ENCODE measurements at places on chromosomes 3 and 15.

DNA sequence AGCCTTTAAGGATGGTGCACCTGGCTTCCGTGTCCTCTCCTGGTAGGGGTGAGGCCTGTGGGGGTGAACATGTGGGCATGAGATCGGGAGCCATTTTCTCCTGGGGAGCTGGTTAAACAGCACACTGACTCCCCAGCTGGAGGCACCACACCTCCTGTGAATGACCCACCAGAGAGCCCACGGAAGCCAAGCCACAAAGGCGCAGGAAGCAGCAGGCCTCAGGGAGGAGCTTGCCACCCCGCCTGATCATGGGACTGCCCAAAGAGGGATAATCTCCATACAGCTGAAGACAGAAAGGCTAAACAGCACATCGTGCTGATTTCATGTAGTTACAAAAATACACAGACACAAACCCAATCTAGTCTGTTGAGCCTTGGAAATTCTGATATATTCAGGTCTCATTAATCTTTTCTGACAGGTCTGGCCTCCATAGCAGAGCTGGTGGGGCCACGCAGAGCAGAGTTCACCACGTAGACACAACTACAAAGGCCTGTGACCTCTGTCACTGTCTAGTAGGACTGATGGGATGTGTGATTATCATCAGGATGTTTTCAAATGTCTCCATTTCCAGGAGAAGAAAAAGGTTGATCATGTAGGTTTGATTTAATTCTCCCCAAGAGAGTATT, 75.2 kb downstream of the DUT start:
- DNase-seq: no peak

DNA sequence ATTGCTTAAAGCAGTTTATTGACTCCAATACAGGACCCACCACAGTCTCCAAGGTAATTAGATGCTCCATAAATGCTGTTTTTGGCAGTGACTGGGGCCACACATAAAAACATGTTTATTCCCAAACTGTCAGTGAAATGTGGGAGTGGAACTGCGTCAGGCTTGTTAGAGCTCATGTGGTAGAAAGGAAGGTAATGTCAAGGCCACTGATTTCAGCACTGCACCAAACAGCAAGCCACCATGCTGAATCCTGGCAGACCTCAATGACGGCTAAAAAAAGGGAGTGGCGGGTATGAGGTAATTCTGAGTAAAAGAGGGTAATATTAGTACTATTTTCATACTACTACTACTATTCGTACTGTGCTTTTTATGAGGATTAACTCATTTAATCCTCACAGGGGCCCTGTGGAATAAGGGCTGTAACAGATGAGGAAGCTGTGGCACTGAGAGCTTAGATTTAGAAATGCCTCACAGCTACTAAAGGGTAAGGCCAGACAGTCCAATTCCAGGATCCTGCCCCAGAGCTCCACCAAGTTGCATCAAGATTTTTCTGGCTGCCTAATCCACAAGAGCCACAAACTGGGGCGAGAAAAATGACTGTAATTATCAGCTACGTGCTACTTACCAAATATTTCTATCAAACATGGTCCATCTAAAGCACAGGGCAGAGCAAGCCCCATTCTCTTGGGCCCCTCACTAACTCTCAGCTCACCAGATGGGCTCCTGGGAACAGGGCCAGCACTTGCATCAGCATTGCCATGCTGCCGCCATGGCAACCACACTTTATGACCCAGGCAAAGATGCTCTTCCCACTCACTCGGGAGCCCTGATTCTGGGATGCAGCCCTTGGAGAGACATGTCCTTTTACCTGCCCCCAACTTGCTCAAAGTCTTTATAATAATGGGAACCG, 83.6 kb upstream of the SPATA12 start:
- no peak for DNase-seq

- DNase-seq: no peak
These were observed 1.6 kb upstream of the CALML4 start for GRCh38 chr15:68206711-68207151.

- DNase-seq: no peak
These were observed 310.2 kb downstream of the SLC9A9 start for GRCh38 chr3:143538061-143538460.

GRCh38 chr15:52104532-52105004, 8.0 kb downstream of the BCL2L10 start:
- DNase-seq: no peak

DNA sequence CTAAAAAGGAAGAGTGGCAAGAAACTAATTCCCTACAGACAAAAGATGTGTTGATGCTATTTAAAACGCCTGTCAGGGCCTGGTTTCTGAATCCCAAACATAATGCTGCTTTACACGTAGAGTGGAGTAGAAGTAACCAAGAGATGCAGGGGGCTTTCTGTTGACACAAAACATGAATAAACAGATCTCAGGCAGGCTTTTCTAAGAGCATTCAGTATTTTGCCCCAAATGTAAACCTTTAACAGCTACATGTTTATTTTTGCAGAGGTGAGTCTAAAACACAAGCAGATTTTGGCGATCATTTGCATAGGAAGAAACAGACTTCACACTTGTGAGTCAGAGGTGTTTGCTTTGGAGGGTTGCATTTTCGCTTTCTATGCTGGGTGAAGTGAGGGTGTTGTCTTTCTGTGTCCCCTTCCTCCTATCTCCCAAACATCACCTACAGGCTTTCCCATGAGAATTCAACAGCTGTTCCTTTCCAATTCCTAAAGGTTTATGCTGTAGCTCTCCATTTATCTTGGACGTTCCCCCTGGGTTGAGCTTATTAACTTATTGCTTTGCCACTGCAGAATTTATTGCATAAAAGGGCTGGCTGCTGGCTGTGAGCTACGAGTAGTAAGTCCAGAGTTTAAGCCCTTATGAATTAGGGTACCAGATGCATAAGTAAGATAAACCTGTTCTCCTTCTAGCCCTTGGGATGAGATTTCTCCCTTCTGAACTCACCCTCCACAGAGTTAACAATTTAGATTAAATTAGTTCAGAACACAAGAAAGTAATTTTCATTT, 156.7 kb downstream of the DIPK2A start:
- no peak for DNase-seq

DNA sequence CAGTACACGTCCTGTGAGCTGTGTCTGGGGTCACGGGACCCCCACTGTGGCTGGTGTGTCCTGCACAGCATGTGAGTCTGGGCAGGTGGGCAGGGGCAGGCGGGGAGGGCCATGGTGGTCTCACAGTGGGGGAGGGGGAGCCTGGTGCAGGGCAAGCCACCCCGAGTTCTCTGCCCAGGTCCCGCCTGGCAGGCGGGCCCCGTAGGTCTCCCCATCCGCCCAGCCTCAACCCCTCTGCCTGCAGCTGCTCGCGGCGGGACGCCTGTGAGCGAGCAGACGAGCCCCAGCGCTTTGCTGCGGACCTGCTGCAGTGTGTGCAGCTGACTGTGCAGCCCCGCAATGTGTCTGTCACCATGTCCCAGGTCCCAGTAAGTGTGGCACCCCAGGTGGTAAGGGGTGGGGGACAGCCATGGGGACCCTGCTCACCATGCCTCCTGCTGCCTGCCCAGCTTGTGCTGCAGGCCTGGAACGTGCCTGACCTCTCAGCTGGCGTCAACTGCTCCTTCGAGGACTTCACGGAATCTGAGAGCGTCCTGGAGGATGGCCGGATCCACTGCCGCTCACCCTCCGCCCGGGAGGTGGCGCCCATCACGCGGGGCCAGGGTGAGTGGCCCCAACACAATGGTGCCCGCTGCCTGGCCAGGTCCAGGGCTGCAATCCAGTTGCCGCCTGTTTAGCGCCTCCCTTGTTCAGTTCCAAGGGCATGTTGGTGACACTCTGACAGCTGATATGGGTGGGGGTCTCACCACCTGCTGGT, 21.9 kb downstream of the PLXNA1 start:
- DNase-seq: no peak

DNA sequence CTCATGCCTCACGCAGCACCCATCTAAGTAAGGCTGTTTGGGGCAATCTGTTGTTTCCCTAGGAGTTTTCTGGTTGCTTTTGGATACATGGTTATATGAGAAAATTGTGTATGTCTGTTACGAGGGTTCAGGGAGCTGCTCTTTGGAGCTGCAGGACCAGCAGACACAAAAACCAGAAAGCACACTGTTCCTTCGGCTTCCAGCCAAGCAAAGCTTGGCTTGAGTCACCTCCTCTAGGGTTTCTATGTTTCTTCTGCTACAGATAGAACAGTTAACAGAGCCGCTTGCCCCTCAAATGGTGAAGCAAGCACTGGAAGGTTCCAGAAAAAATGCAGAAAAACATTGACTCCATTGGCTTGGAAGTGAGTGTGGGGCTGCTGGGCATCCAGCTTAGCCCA, 49.2 kb upstream of the CTDSPL start:
- no peak for DNase-seq

GRCh38 chr15:74594455-74594854, 21.2 kb upstream of the CLK3 start:
- no peak for DNase-seq

DNA sequence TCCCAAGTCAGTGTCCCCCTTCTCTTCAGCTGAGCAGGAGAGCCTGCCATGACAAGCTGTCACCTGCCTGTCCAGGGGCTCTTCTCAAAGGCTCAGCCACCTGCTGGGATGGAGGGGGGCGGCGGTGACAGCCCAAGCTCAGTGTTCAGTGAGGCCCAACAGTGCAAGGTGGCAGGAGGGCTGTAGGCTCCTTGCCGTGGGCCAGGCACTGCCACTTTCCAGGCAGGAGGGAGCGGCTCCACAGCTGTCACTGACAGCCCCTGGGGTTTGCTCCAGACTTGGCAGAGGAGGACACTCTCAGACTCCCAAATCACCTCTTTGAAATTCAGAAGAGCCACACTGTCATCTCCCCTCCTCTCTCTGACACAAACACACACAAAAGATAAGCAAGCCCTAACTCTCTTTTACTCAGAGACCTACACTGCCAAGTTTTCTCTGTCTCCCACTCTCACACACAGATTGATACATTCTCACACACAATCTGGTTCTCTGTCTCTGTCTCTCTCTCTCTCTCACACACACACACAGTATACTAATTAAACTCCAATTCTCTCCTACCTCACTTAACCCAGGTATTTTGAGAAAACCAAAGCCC, 443.3 kb downstream of the EPHB1 start:
- no peak for DNase-seq

DNA sequence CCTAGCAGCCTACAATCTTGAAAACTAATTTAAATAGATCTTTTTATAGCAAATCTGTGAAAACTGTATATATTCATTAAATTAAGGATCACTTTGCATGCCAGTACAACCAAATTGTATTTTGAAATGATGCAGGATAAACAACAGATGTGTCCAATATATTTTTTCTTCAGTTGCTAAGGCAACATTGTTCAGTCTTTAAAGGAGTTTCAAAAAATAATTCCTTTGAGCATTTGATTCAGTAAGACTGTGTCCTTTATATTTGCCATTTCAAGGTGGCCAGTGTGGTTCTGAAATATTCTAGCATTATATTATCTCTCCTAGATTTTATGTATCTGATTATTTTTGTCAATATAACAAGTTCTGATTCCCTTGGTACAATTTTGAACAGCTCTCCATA, 254.7 kb downstream of the PLOD2 start:
- DNase-seq: no peak

- DNase-seq: no peak
These were observed 862.6 kb downstream of the AGBL1 start for GRCh38 chr15:86942285-86942684.

- no peak for DNase-seq
These were observed 97.9 kb downstream of the APBA2 start for GRCh38 chr15:28983432-28984311.

- no peak for DNase-seq
These were observed 711.3 kb downstream of the ROBO1 start for GRCh38 chr3:79056498-79056897.

GRCh38 chr3:59607656-59608055, 557.8 kb upstream of the CFAP20DC start:
- no peak for DNase-seq

- no peak for DNase-seq
These were observed 60.5 kb downstream of the MYRIP start for GRCh38 chr3:39869890-39870289.

- no peak for DNase-seq
These were observed 37.6 kb upstream of the DUSP7 start for GRCh38 chr3:52093756-52094545.

- DNase-seq: no peak
These were observed 1120.1 kb downstream of the ROBO1 start for GRCh38 chr3:78647726-78648125.

GRCh38 chr3:156761007-156761406, 65.1 kb upstream of the LEKR1 start:
- DNase-seq: no peak

- no peak for DNase-seq
These were observed 91.5 kb upstream of the OCA2 start for GRCh38 chr15:28190391-28191174.

DNA sequence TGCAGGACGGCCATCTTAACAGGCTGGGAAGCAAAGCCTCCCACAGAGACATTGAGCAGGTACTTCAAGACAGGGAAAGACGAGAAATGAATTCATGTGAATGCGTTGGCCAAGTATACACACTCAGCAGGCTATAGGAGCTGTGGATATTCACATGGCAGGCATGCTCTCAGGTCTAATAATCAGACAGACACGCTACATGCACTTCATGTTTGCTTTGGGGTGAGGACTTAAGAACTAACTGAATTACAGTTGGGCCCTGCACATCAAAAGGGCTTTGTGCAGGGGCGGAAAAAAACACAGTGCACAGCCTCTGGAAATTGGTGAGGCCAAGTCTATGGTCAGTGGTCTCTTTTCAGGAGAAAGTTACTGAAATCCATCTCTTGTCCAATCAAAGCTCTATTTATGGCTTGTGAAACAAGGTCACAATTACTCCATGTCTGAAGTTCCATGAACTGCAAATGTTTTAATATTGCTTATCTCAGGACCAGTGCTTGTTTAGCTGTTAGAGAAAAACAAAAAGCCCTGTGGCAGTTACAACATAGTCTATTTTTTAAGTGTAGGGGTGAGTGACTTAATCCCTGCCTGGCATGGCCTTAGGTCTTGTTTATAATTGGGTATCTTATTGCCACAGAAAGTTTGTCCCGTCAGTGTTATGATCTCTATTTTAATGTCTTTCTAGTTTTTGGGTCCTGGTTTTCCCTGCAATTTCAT, 100.6 kb upstream of the GOLGA6L6 start:
- no peak for DNase-seq

DNA sequence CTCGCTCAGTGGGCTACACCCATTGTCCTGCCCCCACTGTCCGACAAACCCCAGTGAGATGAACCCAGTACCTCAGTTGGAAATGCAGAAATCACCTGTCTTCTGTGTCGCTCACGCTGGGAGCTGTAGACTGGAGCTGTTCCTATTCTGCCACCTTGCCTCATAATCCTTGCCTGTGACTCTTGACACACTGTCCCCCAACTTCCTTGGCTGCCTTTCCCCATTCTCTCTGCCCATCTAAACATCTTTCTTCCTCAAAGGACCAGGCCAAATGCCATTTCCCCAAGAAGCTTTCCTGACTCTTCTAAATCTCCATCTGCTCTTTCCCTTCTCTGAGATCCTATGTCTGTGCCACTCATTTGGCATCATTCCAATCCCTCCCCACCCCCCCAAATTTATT, 9.7 kb upstream of the CD80 start:
- DNase-seq: no peak

GRCh38 chr15:86555098-86555497, 475.4 kb downstream of the AGBL1 start:
- DNase-seq: peak; percentile 33

- no peak for DNase-seq
These were observed 79.6 kb upstream of the DCBLD2 start for GRCh38 chr3:98980915-98981596.

Measured in renal cortex interstitium (tissue), 15 donors.